ENCODE measurements at places on chromosomes 6 and 20.
A peak's percentile ranks its signal among the peaks of the same experiment; 100 is the strongest.

DNA sequence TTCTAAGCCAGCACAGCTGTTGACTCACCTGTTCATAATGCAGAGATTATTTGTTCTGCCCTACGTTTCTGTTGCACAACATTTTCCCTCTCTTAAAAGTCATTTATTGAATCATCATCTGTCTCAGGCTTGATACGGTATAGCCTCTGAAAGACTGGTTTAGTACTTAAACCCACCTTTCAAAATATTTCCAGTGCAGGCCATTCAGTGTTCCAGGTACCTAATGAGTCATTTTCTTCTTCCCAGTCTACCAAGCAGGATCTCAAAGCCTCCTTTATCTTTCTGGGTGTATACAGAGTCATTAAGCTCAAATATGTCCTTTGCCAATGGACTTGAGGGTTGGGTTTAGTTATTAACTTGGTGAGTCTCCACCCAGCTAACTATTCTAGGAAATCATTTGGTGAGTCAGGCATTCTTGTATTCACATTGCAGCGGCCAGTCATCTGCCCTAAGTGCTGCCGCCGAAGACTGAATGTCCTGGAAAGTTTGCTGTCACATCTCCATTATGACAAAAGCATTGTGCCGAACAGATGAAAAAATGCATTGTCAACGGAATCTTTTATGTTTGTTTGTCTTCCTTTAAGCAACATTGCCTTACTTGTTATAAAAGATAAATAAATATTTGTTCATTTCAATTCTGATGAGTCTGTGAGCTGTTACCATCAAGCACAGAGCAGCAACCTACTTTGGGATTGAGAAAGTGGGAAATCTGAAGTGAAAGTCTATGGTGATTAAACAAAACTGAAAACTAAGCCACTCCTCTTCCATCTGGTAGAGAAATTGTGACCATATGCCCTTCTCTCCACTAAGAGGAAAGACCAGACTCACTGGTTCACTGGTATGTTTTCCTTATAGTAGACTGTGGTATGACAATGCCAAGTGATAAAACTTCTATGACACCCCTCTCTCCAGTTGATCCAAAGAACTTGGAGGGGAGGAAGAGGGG is 14.3 kb upstream of the FAM135A start:
- DNase-seq = peak; percentile 23

GRCh38 chr20:54643761-54644160 is 168.4 kb downstream of the DOK5 start:
- peak; percentile 97 for DNase-seq

DNA sequence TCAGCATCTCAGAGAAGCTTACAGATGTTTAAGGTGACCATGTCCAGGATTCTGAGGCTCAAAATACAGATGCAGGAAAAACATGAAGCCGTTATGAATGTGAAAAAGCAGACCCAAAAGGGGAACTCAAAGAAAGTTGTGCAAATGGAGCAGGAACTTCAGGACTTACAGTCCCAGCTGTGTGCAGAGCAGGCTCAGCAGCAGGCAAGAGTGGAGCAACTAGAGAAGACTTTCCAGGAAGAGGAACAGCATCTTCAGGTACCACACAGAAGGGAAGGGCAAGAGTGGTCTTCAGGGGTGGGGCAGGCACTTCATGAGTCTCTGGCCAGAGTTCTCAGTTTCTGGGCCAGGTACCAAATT is 15.2 kb downstream of the RNF8 start:
- no peak for DNase-seq

- DNase-seq = peak; percentile 90
Measured at GRCh38 chr6:70667711-70668498, at the start of gene SMAP1. Gene SMAP1, plus strand, starts transcription at chr6:70667883. Its CDS starts 141 bp downstream, at chr6:70668024.

DNA sequence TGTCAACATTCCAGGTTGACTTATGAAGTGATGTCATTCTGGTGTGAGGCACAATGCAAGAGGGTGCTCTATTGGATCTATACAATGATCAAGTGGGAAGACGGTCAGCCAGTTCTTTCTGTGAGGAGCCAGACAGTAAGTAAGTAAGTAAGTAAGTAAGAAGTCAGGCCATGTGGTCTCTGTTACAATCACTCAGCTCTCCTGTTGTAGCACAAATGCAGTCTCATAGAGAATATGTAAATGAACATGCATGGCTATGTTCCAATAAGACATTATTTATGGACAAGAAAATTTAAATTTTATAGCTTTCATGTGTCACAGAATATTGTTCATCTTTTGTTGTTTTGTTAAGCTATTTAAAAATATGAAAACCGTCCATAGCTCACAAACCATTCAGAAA is 399.7 kb downstream of the BTBD3 start:
- DNase-seq = no peak

DNA sequence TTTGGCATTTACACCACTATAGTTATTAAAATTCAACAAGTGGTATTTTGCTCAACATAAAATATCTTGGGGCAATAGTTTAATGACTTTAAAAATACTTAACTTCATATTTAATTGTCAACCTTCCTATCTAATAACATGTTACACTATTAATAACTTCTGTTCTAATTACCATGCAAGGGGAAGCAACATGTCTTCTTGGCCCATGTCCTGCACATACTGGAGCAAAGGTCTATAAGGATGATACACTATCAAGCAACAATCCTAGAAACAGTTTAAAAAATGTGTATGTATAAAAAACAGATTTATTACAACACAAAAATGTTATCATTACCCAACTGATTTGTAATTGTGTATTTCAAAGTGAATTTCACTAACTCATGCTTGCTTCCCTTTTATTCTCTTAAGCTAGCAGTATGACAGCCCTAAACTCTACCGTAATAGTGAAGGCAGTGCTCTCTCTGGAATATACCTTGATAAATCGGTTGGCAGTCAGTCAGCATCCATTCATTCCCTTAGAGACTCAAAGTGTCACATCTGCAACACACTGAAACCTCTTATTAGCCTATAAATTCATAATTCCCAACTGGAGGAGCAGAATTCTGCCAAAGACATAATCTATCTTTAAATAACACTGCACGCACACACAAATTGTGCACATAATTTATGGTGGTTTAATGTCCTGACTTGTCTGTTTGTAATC is 18.3 kb downstream of the CCNC start:
- DNase-seq = no peak

Measured in fibroblast of skin of right biceps (primary cell).